Umbilical cord (tissue), 2 donors: ENCODE measurements at places on chromosomes 6 and 20. TPM values are rescaled to one million over a fixed set of nuclear protein-coding genes. Genes with fewer than 3 reads are reported as not detected.

- DNase-seq = peak; percentile 61
Measured at GRCh38 chr20:62489186-62489931, 13.6 kb upstream of the GATA5 start.

DNA sequence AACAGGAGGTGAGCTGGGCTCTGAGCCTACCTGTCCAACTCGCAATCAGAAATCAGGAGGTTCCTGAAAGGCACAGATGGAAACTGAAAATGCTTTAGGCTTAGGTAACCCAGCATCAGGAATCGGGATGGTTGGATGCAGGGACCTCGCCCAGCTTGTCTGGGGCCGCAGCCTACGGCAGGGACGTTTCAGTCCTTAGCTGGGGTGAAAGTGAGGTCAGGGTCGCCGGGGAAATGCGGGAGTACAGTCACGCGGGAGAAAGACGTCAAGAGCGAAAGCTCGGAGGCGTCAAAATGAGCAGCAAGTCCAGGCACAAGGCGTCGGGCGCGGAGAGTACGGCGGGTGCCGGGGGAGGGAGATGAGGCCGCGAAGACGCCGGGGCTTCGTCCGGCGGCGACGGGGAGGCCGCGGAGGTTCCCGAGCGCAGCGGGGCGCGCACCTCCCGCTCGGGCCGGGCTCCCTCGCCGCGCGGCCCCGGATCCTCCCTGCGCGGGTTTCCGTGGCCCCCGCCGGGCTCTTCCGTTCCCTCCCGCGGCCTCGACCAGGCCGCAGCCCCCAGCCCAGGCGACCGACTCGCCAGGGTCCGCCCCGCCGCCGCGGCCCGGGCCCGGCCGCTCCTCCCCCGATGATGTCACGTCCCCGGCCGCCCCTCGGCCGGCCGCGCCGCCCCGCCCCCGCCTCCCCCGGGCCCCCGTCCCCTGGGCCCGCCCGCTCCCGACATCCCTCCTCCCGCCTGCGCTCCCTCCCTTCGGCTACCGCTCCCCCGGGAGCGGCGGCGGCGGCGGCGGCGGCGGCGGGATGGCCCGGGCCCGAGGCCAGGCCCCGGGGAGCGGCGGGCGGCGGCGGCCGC is at the start of gene EBF4:
TSS of gene EBF4 (plus strand) at position 745 of the 850 bp plus-strand sequence. CDS start 866 bp downstream, outside the sequence.
- DNase-seq = peak; percentile 47

DNA sequence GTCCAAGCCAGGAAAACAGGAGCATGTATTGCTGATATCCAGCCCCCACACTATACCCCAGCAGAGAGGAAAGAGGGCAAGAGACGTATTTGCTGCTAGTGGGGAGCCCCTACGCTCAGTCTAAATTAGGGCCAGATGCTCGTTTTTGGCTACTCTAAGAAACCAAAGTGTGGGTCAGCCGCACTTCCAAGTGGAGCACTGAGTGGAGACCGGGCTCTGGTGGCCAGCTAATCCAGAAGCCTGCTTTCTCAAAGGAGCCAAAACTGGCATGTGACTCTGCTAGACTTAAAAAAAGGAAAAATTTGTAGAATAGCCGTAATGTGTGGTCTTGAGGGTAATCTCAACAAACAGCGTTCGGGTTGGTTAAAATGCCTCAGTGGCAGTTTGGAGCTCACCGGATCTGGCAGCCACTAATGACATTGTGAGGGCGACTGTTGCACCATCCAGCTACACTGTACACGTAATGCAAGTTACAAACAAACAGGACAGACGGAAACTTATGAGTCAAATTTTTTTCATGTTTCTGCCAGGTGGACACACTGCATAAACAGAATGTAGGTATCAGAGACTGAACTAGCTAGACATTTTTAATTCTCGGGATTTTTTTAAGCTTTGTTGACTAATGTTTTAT is 230.9 kb downstream of the FOXC1 start:
- DNase-seq = no peak

GRCh38 chr6:1424306-1424927 is 35.0 kb downstream of the FOXF2 start:
- peak; percentile 48 for DNase-seq

- DNase-seq = no peak
Measured at GRCh38 chr6:54115966-54116365, 4.7 kb downstream of the MLIP start.

DNA sequence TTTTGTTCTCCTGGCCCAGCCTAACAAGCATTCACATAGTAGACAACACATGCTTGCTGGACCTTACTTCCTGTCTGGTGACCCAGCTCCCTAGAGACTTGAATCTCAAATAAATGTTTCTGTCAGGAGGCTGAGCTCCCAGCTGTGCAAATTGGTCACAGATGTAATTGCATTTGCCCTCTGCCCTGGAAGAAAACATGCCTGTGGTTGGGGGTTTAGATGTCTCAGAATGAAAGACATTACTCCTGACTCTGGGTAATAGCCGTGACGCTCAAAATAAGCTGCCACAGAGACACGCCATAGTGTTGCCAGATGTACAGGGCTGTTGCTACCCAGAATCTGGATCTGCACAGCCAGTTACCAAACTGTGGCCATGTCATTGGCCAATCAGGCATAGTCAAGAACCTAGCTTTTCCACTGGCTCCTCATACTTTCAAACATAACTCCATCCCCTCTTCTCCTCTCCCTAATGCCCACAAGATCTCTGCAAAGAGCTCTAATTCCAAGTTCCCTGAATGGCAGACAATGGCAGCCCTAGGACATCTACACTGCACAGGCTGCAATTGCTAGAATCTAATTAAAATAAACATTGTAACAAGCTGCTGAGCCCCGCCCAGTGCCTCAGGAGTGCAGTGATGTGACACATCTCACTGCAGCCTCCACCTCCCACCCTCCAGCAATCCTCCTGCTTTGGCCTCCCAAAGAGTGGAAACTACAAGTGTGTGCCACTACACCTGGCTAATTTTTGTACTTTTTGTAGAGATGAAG is 32.8 kb upstream of the GMPR start:
- DNase-seq = no peak

- peak; percentile 10 for DNase-seq
Measured at GRCh38 chr20:59071216-59071615, 28.6 kb upstream of the PRELID3B start.

CARMIL1 gene
- 21.7 TPM for total RNA-seq

DNA sequence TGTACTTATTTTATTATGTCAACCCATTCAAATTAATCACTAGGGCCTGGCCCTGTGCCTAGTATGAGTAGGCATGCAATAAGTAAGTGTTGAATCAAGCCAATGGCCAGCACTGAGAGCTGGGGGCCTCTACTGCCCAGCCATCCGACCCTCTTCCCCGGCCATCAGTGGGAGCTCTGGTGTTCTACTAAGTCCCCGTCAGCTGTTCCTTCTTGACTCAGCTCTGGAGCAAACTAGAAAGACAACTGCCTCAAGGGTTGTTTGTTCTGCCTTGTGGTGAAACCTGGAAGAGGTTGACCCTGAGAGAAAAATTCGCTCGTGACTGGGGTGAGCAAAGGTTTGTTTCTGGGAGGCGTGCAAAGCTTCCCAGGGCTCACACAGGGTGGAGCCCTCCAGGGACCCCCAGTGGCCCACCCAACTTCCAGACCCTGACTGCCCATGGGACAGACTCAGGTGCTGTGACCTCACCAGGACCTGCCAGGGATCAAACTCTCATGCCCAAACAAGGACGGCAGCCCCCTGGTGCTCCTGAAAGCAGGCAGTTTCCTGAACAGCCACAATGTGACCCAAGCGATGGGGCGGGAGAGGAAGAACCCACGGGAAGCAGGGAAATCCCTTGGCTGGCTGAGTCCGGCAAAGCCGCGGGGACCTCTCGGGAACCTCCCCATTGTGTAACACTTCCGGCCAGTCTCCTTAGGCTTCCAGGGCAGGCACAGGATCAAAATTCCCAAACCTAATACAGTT is 50.4 kb downstream of the BANF2 start:
- peak; percentile 39 for DNase-seq

DNA sequence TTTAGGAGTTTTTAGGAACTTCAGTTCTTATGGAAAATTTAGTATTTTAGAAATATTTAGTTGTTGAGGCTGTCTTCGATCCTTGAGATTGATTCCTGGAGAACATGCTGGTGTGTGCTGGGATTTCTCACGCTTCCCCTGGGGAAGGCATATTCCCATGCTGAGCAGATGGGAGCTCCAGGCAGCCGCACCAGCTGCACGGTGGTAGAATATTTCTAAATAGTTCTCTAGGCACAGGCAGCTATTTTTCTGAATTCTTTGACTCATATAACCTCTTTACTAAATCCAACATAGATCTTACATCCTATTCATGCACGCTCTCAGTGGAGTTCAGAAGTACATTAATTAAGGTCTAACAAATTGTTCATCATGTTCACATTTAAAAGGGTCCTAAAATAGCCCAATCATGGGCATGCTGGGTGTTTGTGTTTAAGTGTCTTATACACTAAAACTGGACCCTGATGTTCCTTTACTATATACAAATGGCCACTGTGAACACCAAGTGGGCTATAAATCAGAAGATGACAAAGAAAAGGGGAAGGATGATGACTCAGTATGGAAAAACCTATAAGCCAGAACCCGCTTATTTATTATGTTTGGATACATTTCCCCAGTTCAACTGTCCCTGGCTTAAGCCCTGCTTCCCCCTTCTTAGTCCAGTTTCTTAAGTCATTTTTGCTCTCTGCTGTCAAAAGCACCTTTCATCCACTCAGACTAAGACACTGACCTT is 138.5 kb downstream of the UST start:
- DNase-seq = peak; percentile 58

- no peak for DNase-seq
Measured at GRCh38 chr6:149831308-149831820, 32.8 kb downstream of the LRP11 start.

- peak; percentile 66 for DNase-seq
Measured at GRCh38 chr20:13158369-13158768, 62.7 kb upstream of the ISM1 start.

- DNase-seq = no peak
Measured at GRCh38 chr6:15170126-15170525, 75.7 kb upstream of the JARID2 start.

HEY2 gene
- 37.6 TPM for total RNA-seq

GRCh38 chr6:141685416-141685815 is 447.3 kb upstream of the GJE1 start:
- no peak for DNase-seq

DNA sequence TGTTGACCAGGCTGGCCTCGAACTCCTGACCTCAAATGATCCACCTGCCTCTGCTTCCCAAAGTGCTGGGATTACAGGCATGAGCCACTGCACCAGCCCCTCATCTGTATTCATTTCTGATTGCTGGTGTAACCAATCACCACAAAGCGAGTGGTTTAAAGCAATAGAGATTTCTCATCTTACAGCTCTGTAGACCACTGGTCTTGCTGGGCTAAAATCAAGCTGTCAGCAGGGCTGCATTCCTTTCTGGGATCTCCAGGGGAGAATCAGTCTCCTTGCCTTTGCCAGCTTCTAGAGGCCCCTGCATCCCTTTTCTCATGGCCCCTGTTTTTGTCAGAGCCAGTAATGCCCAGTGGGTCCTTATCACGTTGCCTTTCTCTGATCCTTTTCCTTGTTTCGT is 49.9 kb upstream of the PMEPA1 start:
- DNase-seq = no peak

ENPP4 gene
- total RNA-seq = 5.1 TPM

GRCh38 chr6:38079537-38079936 is 260.0 kb downstream of the ZFAND3 start:
- DNase-seq = no peak

CDH22 gene
- 0.24 TPM for total RNA-seq

DNA sequence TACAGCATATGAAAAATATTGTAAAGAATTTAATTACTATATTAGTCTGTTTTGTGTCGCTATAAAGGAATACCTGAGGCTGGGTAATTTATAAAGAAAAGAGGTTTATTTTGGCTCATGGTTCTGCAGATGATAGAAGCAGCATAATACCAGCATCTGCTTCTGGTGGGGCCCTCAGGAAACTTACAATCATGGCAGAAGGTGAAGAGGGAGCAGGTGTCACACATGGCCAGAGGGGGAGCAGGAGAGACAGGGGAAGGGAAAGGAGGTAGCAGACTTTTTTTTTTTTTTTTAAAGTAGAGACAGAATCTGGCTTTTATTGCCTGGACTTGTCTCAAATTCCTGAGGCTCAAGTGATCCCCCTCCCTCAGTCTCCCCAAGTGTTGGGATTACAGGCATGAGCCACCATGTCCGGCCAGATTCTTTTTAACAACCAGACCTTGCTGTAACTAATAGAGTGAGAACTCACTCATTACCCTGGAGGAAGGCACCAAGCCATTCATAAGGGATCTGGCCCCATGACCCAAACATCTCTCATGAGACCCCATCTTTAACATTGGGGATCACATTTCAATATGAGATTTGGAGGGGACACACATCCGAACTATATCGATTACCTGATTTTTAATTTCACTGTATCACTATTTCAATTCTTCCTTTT is 64.6 kb downstream of the MAN1A1 start:
- DNase-seq = no peak

DNA sequence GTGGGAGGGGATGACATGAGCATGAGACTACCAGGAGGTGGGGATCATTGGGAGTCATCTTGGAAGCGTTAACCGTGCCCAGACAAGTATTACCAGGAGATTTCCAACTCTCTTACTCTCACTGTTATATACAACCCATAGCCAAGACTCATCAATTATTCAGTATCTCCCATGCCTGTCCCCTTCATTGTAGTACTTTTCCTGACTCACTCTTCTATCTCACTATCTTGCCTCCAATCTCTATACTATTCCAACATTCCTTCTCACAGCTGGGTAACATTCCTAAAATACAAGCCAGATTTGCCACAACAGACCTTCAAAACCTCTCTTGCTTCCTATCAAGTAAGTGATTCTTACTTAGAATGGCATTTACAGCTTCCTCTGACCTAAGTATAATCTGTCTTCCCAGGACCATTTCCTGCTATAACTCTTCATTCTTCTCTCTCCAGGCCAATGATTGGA is 226.3 kb upstream of the SMLR1 start:
- no peak for DNase-seq

GRCh38 chr6:64890609-64891008 is 816.4 kb downstream of the EYS start:
- peak; percentile 7 for DNase-seq

DNA sequence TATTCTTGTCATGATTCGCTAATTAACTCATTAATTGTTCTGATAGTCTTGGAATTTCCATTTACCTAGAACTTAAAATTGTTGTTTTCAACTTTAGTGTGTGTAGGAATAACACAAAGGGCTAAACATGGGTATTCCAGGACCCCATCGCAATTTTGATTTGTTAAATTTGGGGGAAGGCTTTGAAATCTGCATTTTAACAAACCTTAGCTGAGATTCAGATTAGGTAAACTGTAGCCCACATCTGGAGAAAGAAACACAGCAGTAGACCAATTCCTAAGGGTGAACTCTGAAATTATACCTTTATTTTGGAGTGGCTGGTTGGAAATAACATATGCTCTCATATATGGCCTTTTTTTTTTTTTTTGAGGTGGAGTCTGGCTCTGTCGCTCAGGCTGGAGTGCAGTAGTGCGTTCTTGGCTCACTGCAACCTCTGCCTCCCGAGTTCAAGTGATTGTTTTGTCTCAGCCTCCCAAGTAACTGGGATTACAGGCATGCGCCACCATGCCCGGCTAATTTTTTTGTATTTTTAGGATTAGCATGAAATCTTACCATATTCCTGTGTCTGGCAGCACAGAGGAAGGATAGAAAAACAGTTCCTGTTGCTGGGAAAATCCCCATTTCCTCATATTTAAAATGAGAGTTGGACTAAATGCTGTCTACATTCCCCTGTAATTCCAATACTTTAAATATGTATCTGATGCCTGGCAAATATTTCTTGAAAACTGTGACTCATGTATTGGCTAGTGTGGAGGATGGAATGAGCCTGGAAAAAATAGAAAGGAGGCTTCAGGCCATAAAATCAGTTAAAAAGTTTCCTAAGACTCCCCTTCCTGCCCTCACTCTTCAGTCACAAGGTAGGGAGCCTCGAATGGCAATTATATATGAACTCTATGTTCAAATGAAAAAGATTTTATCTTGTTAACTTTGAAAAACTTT is 96.7 kb upstream of the FAM184A start:
- no peak for DNase-seq
